Spinal cord (tissue), 10 donors: ENCODE measurements at places on chromosomes 2 and 18. TPM values are rescaled to one million over a fixed set of nuclear protein-coding genes. Genes with fewer than 3 reads are reported as not detected.

GRCh38 chr2:65728477-65729180 lies 296.2 kb upstream of the SPRED2 start:
- DNase-seq: no peak

The RGPD4 gene
- 0.10 TPM for total RNA-seq

- DNase-seq: no peak
Observed at GRCh38 chr2:110955556-110955955, 165.2 kb upstream of the BCL2L11 start.

GRCh38 chr18:10060469-10060782 lies 146.6 kb downstream of the VAPA start:
- no peak for DNase-seq

The TTC27 gene
- total RNA-seq: 20.3 TPM

The LYPD6B gene
- 5.7 TPM for total RNA-seq

DNA sequence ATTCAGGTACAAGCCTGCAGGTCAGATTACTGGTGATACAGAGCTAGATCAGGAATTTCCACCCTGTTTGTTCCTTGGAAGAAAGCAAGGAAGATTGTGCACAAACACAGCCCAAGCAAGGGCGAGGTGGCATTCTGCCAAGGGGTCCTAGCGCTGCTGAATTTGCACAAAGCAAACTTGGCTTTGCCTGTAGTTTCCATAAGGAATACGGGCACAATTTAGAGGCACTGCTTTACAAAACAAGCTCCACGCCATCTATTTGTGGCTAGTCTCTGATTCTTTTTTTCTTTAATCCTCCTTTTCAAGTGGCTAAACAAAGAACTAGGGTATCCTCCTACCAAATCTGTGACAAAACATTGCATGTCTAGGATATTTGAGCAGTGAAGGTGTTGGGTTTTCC lies 195.5 kb upstream of the ACVR2A start:
- DNase-seq: peak; percentile 48

The POTEI gene
- total RNA-seq: 0.72 TPM

- peak; percentile 50 for DNase-seq
Observed at GRCh38 chr18:8001711-8002301, 434.7 kb downstream of the PTPRM start.

The IGFBP5 gene
- total RNA-seq: 179 TPM

- DNase-seq: no peak
Observed at GRCh38 chr2:149033716-149034115, 4.8 kb upstream of the LYPD6B start.

The TAF4B gene
- 3.3 TPM for total RNA-seq

GRCh38 chr18:63099848-63100629 lies 219.5 kb downstream of the BCL2 start:
- DNase-seq: no peak

The GPR17 gene
- total RNA-seq: 36.6 TPM

DNA sequence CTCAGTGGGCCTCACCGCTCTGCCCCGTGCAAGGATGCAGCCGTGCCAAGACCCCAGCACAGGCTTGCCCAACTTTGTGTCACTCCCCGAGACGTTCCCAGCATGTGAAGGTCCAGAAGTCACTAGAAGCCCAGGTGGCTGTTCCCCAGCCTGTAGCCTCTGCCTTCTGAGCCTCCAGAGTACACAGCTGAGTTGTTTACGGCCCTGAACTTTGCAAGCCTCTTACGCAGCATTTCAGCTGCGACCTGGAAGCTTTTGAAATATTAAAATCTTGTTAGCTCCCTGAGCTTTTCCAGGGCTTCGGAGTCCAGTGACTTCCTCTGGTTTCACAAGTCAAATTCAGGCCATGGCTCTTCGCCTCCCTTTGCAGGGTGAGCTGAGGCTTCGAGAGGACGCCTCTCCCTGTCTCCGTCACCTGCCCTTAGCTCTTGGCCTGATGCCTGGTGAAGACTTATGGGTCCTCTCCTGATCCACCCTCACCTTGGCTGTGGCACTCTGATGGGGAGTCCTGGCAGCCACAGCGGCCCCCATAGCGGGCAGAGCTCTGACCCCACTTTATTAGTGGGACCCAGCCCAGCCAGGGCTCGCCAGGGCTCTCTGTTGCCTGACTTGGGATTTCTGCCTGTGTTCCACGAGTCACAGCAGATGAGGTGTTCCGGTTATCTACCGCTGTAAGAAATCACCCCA lies 76.5 kb upstream of the HPCAL1 start:
- no peak for DNase-seq

GRCh38 chr2:73006969-73007710 lies 64.4 kb downstream of the SFXN5 start:
- no peak for DNase-seq

DNA sequence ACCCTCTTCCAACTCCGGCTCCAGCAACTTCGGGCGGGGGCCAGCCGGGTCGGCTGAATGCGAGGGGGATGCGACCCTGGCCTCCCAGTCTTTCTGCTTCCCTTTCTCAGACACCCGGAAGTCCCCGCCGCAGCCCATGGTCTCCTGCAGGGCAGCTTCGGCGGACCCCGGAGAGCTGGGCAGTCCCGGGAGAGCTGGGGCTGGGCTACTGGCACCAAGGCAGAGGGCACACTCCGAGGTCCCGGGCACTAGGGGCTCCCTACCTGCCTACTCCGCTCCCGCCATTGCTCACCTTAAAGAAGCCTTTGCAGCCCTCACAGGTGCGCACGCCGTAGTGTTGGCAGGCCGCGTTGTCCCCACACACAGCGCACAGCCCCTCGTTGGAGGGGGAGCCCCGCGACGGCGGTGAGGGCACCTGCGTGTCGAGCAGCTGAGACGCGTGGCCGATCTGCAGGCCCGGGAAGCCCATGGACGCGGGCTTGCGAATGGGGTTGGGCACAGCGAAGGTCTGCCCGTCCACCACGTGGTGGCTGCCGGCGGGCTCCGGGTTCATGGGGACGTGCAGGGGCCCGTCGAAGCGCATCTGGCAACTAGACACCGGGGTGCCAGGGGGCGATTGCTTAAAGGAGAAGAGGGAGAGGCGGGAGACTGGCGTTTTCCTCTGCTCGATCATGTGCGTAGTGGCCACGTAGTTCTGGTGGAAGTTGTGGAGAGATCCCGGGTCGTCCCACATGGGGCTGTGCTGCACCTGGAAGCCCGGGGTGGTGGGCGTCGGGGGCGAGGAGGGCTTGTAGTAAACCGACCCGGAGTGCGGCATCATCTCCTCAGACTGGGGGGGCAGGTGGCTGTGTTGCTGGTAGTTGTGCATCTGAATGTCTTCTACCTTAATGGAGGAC lies 3.2 kb downstream of the NR4A2 start:
- DNase-seq: no peak

DNA sequence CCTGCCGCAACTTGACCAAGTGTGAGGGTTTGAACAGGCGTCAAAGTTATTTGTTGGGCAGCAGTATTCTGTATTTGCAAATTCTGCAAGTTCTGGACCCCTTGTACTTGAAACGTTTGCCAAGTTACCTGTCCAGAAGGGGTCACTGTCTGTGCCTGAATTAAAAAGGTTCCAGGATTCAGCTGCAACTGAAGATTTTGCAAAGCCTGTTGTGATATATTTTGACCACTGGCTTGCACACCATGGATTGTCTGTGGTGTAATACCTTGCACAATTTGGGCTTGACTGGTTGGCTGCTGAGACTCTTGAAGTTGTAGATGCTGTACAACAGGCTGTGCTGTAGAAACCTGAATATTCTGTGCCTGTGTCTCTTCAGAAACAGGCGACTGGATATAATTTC lies 10.2 kb downstream of the SP3 start:
- DNase-seq: no peak

DNA sequence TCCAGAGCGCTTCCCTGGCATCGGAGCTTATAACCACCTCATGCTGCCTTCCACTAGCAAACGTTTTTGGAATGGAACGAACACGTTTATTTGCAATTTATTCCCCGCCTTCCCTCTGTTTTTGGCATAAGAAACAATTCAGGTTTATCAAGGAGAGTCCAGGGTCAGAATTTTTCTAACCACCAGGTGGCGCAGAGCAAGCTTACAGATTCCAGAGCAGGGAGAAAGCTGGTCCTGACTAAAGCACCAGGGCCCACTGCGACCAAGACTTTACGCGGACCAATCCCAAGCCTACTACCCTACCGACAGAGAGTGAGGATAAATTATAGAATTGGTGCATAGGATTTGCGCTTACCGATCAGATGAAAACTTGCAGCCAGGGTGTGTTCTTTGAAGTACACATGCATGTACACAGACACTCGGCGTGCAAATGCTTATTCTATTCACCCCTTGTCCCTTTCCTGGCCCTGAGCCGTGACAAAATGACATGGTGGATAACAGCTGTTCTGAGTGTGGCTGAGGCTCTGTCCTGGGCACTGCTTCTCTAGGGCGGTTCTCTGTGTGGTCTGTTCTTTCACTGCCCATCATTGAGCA lies 34.7 kb downstream of the NAPG start:
- DNase-seq: peak; percentile 75

The ST8SIA5 gene
- 7.6 TPM for total RNA-seq

DNA sequence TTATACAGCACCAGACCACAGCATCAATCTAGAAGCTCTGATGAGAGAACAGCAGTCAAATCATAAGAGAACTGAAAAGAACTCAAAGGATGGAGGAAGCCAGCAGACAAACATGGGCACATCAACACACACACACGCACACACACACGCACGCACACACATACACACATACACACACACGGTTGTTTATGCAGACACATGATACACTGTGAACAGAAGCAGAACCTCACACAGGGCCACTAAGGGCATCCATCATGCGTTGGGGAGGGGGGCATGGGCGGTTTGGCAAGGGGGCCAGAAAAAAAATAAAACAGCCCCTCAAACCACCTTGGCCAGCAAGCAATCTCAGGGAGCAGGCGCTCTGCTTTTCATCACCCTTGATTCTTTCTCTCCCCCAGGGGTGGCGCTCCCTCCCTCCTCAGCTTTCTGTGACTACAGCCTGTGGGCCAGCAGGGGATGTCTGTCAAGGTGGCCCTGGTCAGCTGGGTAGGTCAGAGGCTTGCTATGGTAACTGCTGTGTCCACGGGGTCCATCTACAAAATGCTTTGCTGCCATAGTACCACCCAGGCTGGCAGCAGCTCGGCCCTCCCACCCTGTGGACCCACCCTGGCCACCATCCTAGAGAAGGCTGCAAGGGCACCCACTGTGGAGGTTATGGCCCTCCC lies 318.0 kb downstream of the CELF4 start:
- no peak for DNase-seq

DNA sequence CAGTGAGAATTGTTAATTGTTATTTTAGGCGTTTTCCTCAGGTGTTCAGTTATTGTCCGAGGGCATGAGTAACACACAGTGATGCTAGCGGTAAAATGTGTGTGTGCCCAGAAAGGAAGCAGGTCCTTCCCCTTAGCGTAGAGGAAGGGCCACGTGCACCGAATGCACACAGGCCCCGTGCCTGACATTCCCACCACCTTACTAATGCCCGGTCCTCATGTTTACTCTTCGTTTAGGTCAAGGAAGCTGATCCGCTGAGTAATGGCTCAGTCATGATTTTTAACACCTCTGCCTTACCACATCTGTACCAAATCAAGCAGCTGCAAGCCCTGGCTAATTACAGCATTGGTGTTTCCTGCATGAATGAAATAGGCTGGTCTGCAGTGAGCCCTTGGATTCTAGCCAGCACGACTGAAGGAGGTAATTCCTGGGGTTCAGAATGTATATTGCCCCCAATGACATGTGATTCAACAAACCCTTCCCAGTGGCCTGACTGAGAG lies 76.7 kb downstream of the MERTK start:
- no peak for DNase-seq

The NOSTRIN gene
- total RNA-seq: 20.4 TPM

DNA sequence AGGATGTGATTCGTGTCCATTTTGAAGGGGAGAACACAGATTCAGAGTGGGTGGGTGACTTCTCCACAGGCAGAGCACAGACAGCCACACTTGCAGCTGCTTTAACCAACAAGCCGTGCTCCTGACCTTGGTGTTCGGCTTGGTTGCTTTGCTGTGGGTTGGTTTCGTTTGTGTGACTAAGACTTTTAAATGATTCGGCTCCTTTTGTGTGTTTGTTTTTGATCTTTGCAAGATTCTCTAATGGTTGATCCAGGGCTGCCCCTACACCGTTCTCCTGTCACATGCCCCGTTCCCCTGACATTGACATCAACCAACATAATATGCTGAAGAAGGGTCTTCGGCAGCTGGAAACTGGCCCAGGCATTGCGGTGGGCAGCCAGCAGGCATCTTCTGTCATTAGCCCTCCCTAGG lies 95.9 kb upstream of the MBOAT2 start:
- no peak for DNase-seq

DNA sequence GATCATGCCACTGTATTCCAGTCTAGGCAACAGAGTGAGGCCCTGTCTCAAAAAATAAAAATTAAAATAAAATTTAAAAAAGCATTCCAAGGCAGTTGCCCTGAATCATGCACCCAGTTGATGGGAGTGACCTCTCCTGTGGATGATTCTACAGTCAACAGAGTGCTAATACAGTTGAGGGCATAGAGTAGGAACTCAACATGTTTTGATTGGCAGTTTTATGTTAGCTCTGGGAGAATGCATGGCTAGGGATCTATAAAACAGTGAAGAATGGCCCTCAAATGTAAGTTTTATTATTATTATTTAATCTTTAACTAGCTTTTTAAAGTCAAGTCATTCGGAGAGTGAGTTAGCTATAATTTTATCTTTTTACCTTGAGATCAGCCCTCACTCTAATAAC lies 228.5 kb upstream of the ITGA4 start:
- DNase-seq: no peak

- DNase-seq: no peak
Observed at GRCh38 chr2:75574106-75574505, 13.4 kb upstream of the EVA1A start.

The RGPD3 gene
- 0.88 TPM for total RNA-seq

DNA sequence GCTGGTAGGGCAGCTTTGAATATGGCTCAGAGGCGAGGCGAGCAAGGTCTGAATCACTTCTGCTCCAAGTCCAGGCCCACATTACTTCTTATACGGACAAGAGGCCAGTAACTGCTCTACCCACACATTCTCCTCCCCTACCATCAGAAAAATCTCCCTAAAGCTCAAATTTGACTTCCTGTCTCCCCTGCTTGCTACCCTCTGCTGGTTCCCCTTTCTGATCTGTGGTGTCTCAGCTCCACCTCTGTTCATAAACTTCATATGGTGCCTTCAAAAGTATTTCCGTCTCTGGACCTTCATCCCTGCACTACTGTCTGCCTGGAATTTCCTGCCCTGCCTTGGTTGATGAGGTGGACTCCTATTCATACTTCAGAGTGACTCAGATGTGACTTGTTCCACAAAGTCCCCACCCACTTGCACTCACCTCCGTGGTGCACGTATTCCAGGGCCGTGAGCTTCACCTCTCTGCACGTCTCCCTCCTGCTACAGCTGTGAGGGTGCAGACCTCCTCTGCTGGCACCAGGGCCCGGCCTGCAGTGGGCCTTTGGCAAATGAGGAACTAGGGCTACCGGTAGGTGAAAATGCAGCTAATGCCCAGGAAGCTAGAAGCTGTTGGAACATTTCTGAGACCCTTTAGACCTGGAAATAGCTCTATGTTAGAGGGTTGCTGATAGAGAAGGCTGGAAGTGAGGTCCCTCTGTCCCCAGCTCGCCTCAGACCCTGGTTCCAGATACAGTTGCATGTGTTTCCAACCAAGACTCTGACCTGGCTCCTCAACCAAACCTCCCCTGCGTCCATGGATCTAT lies 24.6 kb upstream of the KCMF1 start:
- DNase-seq: no peak

- DNase-seq: no peak
Observed at GRCh38 chr2:137952586-137953129, 11.6 kb upstream of the HNMT start.

The SP140 gene
- 1.6 TPM for total RNA-seq

- no peak for DNase-seq
Observed at GRCh38 chr2:143284087-143284675, 155.0 kb downstream of the ARHGAP15 start.

The ABCG8 gene
- 1.1 TPM for total RNA-seq

The C2orf66 gene
- total RNA-seq: 0.28 TPM

- DNase-seq: no peak
Observed at GRCh38 chr2:237351046-237351445, 62.9 kb downstream of the COL6A3 start.
